ENCODE measurements at places on chromosomes 11 and 22. TPM values are rescaled to one million over a fixed set of nuclear protein-coding genes. Genes with fewer than 3 reads are reported as not detected.

- no peaks in the 10 kb centered on the region for H3K4me1 ChIP-seq
- H3K27me3 ChIP-seq = no peaks in the 10 kb centered on the region
- H3K4me3 ChIP-seq = no peak overlapping the region
- DNase-seq = peak; percentile 34
Measured at GRCh38 chr11:92789761-92790160, 179.7 kb upstream of the MTNR1B start.

DNA sequence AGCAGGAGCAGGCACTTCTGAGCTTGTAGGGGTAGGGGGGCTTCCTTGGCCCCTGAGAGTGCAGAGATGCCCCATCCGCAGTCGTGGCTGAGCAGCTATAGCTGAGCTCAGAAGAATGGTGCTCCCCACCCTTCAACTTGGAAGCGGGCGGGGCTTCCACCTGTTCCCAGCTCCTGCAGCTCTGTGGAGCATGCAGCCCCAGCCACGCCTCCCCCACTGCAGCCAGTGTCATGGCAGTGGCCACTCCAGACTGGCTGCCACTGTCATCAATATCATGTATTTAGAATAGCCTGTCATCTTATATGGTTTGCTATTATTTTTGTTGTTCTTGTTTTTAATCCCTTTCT lies 213.1 kb downstream of the LRRC4C start:
- no peaks in the 10 kb centered on the region for H3K27me3 ChIP-seq
- no peaks in the 10 kb centered on the region for H3K4me1 ChIP-seq
- H3K4me3 ChIP-seq = no peak overlapping the region
- no peak overlapping the region for H3K27ac ChIP-seq

DNA sequence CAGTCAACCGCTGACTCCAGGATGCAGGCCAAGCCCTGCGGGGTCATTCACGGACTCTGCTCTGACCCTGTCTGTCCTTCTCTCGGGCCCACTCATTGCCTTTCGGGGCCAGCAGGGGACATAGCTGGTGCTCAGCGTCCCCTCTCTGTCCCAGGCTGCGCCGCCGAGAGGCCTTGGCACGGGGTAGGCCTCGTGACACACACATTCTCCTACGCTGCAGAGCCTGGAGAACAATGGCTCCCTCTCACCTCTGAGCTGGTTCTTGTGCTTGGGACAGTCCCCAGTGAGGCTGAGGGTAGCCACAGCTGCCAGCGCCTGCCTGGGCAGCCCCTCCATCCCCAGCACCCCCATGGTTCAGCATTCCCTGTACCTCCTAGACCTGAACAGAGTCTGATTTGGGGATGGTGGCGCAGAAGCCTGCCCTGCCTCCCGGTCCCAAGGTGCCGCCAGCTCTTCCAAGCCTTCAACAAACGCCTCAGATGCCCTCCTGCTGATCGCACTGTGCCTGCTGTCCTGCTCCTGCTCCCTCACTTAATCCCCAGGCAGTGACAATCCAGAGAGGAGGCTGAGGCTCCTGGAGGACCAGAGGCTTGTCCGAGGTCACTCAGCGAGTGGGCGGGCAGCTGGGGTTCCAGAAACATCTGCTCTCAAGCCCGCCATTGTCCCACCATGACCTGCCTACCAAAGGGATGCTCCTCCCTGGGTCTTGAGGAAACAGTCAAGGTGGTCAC lies 30.4 kb downstream of the DUSP8 start:
- H3K27me3 ChIP-seq = peaks cover 7% of the 10 kb centered on the region
- no peak for DNase-seq
- no peaks in the 10 kb centered on the region for H3K36me3 ChIP-seq
- no peak overlapping the region for H3K4me3 ChIP-seq
- H3K4me1 ChIP-seq = peaks cover 14% of the 10 kb centered on the region

DNA sequence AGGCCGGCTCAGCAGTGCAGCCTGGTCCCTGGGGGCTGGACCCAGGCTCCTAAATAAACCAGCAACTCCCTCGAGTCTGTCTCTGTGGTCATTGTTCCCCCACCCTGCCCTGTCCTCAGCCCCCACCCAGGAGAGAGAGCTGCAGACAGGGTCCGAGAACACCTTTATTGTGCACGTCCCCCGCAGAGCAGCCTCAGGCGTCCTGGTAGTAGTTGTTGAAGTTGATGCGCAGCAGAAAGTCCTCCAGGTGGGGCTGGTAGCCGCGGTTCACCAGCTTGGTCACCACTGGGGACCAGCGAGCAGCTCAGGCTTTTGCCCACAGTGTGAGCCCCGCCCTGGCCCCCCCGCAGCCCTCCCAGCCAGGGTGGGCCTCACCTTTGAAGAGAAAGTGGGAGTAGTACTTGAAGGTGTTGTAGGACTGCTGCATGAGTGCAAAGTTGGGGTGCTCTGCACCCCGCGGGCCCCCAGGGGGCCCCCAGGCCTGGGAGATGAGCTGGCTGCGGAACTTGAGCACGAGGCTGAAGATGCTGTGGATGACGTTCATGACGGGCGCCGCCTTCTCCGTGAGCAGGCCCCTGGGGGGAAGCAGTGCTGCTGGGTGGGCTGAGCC lies 16.8 kb downstream of the SELENOO start:
- H3K4me3 ChIP-seq = no peak overlapping the region
- H3K36me3 ChIP-seq = peaks cover 97% of the 10 kb centered on the region
- no peak overlapping the region for H3K27ac ChIP-seq
- no peak for DNase-seq

MS4A7 gene
- total RNA-seq = 30.7 TPM

SCYL1 gene
- total RNA-seq = 98.1 TPM

USH1C gene
- total RNA-seq = not detected

Data from esophagus muscularis mucosa (tissue), 4 donors.